Right ventricle myocardium inferior (tissue), 1 donor: ENCODE measurements at places on chromosomes 4 and X.

GRCh38 chr4:7227008-7227407, 34.7 kb downstream of the SORCS2 start:
- DNase-seq: no peak

- no peak for DNase-seq
Observed at GRCh38 chr4:151417164-151417571, 8.2 kb downstream of the FHIP1A start.

- DNase-seq: no peak
Observed at GRCh38 chr4:136246876-136247275, 1285.4 kb downstream of the PCDH18 start.

DNA sequence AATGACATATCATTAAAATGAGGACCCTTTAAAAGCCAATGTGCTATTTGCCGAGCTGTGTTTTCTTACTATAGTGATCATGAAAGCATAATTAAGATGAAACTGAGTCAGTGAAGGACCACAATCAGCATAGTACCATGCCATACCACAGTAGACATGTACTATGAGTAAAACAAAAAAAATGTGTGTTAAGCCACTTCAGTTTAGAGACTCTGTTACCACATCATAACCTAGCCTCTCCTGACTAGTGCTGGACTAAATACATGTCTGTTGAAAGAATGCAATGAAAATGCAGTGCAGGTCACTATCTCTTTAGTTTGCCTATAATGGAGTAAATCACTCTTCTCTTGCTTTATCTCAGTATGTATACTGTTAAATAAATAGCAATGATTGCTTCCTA, 12.3 kb upstream of the DDX53 start:
- DNase-seq: no peak

DNA sequence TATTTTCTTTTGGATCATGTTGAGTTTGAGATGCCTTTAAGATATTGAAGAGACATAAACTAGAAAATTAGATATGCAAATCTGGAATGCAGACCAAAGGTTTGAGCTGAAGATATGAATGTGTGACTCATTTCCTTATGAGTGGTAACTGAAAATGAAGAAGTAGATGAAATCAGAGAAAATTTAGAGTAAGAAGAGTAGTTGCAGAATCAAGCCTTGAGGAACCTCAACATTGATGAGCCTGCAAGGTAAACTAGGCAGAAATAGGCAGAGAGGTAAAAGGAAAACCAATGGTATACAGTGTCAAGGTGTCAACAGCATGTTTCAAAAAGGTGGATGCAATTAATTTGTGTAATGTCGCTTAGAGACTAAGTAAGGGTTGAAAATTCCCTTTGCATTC, 142.8 kb downstream of the MOSPD2 start:
- DNase-seq: no peak

DNA sequence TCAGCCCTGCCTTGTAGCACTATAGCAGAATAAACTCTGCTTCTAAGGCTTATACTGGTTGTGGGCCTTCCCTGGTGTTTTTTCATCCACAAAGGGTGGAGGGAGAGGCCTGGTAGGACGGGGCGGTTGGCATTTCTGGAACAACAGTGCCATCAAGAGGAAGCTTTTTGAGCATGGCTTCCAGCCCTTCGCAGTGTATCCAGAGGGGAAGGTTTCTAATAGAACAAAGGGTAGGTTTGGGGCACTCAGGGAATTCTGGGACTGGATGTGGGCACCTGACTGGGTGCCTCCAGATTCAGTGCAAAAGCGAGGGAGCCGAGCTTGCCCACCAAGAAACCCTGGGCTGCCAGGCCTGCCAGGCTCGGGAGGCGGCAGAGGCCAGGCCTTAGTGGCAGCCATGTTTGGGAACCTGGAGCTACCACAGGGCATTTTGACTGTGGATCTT, 229.6 kb upstream of the AGTR2 start:
- no peak for DNase-seq

DNA sequence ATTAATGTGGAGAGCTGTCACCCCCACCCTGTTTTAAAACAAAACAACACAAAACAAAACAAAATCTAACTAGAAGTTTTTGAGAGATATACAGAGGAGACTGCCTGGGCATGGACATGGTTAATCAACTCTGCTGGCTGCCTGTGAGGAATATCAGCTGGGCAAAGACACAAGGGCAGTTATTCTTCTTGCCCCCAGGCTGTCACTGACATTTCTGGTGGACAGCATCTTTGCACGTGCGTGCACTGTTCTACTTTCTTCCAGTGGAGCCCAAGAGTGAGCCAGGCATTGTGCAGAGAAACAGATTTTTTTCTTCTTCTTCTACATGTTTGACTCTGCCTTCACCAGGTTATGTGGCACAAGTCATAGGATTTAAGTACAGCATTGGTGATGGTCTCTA, 13.8 kb downstream of the IRS4 start:
- no peak for DNase-seq

DNA sequence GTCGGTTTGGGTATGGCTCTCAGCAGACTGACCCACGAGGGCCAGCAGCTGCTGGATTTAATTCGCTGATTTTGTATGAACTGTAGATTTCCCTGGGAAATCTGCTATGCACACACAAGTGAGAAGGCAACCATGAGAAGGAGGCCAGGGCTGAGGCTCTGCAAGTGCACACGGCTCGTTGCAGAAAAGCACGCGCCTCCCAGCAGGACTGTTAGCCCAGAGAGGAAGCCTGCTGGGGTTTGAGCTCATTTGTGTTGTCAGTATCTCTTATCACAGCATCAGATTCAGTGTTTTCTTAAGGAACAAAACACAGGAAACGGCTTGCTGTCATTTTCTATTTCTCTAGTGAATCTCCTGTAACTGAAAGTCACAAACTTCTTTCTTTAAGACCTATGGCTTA, 296.2 kb upstream of the FAT1 start:
- DNase-seq: no peak

GRCh38 chr4:37599092-37599790, 86.9 kb downstream of the RELL1 start:
- DNase-seq: no peak

- no peak for DNase-seq
Observed at GRCh38 chr4:141659539-141659938, 23.2 kb downstream of the IL15 start.

DNA sequence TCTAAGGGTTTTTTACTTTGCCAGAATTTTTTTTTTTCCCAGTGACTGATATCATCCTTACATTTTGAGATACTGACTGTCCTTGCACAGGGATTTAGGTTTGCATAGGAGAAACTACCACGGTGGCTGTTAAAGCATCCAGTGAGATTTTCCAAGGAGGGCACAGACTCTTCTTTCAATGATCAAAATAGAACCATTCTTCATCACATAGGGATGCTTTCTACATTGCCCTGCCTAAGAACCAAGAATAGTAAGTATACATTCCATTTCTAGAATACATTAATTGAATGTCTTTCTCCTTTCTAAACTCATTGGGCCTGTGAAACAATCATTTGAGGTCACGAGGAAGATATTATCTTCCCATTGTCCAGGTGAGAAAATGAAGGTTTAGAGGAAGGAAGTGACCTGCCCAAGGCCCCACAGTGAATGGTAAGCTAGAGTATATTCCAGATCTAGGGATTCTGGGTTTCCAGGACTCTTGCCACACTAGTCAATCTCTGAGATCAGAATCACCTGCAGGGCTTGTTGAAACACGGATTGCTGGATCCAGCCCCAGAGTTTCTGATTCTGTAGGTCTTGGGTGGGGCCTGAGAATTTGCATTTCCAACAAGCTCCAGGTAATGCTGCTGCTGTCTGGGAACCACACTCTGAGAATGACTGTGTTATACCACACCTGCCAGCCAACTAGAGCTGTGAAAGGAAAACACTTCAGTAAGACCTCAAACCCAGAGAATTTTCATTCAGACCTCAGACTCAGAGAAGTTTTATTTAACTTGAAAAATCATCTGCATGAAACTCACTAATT, 17.7 kb upstream of the TMEM154 start:
- DNase-seq: no peak

- no peak for DNase-seq
Observed at GRCh38 chr4:123706973-123707372, 310.4 kb downstream of the SPRY1 start.

DNA sequence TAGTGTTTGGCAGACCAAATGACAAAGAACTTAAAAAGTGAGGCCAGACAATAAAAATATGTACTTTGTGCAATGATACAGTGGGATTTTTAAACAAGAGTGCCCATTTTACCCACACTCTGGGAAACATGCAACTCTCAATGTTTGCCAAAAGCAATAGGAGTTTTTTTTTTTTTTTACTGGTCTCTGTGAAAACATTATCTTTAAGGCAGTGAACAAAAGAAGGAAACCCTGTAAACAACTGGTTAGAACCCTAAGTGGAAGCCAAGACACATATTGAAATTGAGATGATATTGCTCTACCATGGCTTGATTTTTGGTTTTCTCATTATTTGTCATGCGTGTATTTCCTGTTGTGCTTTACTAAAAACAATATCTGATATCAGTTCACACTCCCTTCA, 67.2 kb upstream of the PPP3CA start:
- no peak for DNase-seq

DNA sequence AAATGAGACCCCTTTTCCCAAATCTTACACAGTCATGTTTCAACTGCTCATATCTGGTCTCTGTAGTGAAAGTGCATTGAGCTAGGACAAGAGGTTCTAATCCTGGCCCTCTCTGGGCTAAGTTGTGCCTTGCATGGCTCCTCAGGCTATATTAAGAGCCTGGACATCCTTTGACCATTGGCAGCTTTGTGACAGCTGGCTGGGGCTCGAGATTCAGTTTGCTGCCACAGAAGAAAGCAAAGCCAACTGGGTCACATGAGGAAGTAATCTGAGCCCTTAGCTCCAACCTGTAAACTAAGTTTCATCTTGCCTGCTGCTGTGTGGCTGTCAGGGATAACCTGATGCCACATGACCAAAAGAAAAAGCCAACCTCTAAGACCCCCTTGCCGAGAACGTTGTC, 51.8 kb upstream of the JADE1 start:
- peak; percentile 59 for DNase-seq

- DNase-seq: no peak
Observed at GRCh38 chr4:5928274-5928673, 35.4 kb upstream of the CRMP1 start.

- DNase-seq: no peak
Observed at GRCh38 chr4:5552451-5552850, 155.9 kb downstream of the EVC2 start.

- no peak for DNase-seq
Observed at GRCh38 chr4:101037249-101037648, 310.1 kb downstream of the PPP3CA start.

DNA sequence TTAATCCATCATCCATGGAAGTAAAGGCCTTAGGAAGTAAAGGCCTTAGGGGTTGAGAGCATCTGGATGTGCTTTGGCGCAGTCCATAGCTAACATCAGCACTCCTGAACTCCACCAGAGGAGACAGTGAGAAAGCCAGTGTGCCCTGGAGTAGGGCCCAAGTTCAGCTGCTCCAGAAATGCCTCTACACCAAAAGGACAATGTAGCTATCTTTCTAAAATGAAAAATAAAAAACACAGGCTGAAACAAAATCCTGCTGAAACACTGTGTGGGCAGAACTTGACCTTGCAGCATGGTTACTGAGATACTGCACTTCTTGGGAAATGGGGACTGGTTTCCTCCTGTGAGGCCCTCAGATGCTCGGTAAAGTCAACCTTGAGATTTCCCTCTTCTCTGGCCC, 29.3 kb downstream of the SH3RF1 start:
- DNase-seq: no peak

DNA sequence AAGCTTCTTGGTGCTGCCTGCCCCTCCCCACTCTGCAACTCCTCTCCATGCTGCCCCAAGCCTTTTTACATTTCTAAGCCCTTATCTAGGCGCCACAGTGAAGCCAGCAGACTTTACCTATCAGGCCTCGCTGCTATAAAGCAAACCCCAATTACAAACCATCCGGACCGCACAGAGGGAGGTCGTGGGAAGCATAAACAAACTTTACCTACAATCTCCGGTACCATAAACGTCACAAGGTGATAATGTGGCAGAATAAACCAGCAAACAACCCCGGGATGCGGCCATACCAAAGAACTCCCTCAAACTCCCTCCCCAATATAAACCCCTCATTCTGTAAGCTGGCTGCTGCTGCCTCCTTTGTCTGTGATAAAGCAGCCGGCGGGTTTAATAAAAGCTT, 54.0 kb upstream of the ZCCHC13 start:
- DNase-seq: no peak

- no peak for DNase-seq
Observed at GRCh38 chr4:154014407-154015321, 225.8 kb upstream of the SFRP2 start.

DNA sequence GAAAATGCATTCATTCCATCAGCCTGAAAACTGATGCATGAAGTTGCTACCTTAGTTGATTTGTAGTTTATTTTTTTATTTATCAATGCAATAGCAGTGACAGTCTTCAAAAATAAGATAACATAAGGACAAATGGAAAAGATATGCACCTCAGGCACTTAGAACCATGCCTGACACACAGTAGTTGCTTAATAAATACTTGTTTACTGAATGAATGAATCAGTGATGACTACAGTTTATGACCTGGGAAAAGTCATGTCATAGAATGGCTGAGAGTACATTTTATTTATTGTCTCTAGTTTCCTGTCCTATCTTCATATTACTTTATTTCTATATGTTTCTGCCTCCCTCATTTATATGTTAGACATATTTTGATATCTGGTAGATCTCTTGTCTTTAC, 171.8 kb downstream of the TLL1 start:
- no peak for DNase-seq

- no peak for DNase-seq
Observed at GRCh38 chr4:23878246-23878891, 11.5 kb downstream of the PPARGC1A start.

- DNase-seq: no peak
Observed at GRCh38 chr4:113783289-113783688, 21.8 kb upstream of the CAMK2D start.

GRCh38 chr4:636628-637159, 11.3 kb downstream of the PDE6B start:
- no peak for DNase-seq

DNA sequence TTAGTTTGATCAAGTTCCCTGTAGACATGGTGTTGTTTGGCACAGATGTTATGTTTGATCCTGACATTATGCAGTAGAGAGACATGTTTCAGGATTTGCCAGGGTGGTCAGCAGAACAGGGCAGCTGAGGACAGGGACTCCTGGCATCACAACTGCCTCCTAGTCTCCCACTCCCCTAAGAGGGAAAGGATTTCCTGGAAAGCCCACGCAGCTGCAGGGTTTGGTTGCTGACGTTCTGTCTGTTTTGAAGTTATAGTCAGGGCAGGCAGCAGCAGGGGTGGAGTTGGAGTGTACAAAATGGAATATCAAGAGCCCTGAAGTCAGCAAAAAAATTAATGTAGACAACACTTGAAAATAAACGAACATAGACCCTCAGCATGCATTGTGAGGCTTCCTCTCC, 125.4 kb downstream of the CPE start:
- DNase-seq: no peak

- DNase-seq: no peak
Observed at GRCh38 chrX:19256986-19257385, 86.7 kb upstream of the PDHA1 start.

- DNase-seq: peak; percentile 34
Observed at GRCh38 chr4:6359536-6360308, 90.1 kb downstream of the WFS1 start.
